ENCODE measurements at places on chromosomes 4 and X. TPM values are rescaled to one million over a fixed set of nuclear protein-coding genes. Genes with fewer than 3 reads are reported as not detected.

CXCL1 gene
- total RNA-seq: 4.2 TPM

TSC22D3 gene
- 10.5 TPM for total RNA-seq

C4orf36 gene
- not detected for total RNA-seq

GRCh38 chr4:73676861-73677323 lies 56.7 kb upstream of the RASSF6 start:
- DNase-seq: no peak

- DNase-seq: no peak
Measured at GRCh38 chr4:77022560-77023179, 53.1 kb downstream of the CCNI start.

- DNase-seq: no peak
Measured at GRCh38 chr4:148540622-148541326, 98.6 kb upstream of the NR3C2 start.

- DNase-seq: no peak
Measured at GRCh38 chr4:165378398-165378744, 437 bp upstream of the CPE start.

DNA sequence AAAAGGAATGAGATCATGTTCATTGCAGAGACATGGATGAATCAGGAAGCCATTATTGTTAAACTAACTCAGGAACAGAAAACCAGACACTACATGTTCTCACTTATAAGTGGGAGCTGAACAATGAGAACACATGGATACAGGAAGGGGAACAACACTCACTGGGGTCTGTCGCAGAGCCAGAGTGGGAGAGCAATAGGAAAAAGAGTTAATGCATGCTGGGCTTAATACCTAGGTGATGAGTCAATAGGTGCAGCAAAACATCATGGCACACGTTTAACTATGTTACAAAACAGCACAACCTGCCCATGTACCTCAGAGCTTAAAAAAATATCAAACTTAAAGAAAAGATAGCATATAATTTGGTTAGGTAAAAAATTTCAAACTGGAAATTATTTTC lies 281.4 kb downstream of the PABPC4L start:
- DNase-seq: no peak

DNA sequence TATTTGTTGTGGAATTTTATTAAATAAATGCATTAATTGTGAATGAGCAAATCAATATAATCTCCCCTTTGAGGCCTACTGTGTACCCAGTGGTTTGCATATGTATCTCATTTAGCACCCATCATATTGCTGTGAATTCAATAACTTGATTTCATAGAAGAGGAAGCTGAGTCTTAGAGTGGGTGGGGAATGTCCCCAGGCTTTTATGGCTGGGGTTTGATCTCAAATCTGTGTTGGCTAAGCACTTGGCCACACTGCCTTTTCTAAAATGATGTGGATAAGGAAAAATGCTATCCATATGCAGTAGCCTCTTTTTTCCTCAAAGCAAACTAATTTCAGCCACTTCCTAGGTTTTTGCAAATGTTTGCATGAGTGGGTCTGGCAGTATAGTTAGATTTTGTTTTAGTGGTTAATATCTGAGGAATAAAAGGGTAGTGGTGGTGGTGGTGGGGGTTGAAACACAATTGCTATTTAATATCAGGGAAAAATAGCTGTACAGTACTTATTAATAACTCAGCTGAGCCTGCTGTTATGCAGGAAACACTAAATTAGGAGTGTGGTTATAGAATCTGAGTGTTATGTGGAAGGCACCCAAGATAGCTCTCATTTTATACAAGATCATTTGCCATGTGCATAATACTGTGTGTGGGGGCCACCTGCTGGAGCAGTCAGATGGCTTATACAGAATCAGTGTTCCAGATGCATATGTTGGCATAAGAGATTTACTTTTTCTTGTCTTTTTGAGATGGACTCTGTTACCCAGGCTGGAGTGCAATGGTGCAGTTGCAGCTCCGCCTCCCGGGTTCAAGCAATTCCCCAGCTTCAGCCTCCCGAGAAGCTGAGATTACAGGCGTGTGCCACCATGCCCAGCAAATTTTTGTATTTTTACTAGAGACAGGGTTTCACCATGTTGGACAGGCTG lies 108.0 kb downstream of the TMEM131L start:
- DNase-seq: peak; percentile 45

- DNase-seq: no peak
Measured at GRCh38 chrX:72003811-72004750, 93.4 kb downstream of the NHSL2 start.

DNA sequence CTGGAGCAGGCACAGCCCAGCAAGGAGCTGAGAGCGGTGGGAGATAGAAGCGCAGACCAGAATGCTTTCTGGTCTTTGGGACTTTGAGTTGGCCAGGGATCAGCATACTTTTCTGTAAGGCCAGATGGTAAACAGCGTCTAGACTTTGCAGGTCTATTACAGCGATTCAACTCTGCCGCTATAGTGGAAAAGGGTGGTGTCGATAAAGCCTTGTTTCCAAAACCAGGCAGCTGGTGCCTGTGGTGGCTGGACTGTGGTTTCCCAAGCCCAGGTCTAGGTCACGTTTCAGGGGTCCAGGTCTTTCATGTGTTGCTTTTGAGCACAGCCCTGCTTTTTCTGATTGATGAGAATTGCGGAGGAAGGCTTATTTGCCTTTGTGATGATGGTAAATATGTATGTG lies 40.1 kb downstream of the HTT-AS start:
- DNase-seq: no peak

GRCh38 chr4:146182443-146182842 lies 6.9 kb downstream of the LSM6 start:
- no peak for DNase-seq

PALLD gene
- 26.3 TPM for total RNA-seq

DNA sequence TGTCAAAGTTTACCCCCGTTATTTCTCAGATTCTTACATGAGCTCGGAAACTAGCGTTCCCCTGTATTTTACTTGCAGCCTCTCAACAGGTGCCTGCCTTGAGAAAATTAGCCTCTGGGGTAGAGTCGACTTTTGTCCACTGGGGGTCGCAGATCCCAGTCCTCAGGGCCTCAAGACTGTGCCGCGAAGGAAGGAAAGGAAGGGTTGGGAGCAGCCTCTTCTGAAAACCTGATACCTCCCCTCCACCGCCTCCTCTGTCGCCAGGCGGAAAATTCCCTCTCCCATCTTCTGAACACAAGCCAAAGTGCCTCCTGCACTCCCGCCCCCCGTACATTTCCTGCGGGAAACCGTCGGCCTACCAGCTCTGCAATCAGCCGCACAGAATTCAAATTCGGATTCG lies 44.4 kb upstream of the TMSB15B start:
- peak; percentile 36 for DNase-seq

All from liver (tissue), 10 donors.